ENCODE measurements at places on chromosomes 13 and 19. TPM values are rescaled to one million over a fixed set of nuclear protein-coding genes. Genes with fewer than 3 reads are reported as not detected.

MCEMP1 gene
- not detected for total RNA-seq

DNA sequence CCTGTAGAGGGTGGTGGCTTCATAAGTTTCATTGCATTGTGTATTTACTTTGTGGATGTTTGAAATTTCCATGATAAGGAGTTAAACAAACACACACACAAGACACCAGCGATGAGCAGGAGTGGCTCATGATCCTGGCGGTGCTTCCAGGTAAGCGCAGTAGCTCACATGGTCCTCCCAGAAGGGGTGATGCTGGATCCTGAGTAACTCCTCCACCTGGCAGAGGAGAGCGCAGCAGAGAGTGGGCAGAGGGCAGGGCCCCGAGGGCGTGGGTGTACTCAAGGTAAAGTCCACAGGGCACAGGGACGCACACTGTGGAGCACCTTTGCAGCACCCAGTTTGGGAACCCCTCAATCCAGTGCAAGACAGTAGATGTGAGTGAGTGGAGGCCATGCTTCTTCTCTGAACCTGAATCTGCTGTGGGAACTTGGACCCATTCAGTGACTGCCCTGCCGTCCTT, 54.0 kb downstream of the RFX2 start:
- DNase-seq: peak; percentile 72

- no peak for DNase-seq
These were observed 146.6 kb downstream of the RNF17 start for GRCh38 chr13:24910502-24911132.

- no peak for DNase-seq
These were observed 7.4 kb upstream of the IL4I1 start for GRCh38 chr19:49904136-49904535.

DNA sequence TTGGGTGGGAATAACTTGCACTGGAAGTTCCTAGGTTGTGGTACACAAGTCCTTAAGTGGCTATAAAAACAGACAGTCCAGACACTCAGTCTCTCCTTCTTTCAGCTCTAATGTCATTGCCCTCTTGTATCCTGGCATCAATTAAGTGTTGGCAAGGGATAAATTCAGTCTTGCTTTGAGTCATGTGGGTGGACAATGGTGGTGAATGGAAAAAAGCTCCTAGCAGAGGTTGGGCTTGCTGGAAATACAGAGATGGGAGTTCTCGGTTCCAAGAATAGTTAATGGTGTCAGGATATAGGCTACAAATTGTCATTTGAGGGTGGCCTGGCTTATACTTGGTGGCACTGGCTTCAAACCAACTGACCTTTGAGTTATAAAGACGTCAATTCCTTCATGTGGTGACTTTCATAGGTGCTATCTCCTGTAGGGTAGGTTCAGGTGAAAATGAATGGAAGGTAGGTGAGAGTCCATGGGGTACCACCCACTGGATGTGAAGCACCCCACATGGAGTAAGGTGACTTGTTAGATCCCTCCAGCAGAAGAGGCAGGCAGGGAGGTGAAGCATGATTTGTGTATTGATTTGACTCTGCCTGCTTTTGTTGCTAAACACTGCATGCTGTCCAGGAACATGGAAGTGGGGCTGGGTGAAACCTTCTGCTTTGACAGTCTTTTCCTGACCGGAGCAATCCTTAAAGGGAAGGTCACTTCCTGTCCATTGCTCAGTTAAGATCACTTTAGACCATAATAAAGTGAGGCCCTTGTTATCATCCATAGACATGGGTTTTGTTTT, 102.0 kb downstream of the LACC1 start:
- no peak for DNase-seq

- DNase-seq: peak; percentile 91
These were observed at the start of gene CNN2 for GRCh38 chr19:1025960-1026782. Gene CNN2, plus strand, starts transcription at chr19:1026608. Its CDS starts 54 bp downstream, at chr19:1026662.

SLC46A3 gene
- 111 TPM for total RNA-seq

GRCh38 chr19:28840891-28841290, 372.1 kb downstream of the UQCRFS1 start:
- DNase-seq: no peak

DNA sequence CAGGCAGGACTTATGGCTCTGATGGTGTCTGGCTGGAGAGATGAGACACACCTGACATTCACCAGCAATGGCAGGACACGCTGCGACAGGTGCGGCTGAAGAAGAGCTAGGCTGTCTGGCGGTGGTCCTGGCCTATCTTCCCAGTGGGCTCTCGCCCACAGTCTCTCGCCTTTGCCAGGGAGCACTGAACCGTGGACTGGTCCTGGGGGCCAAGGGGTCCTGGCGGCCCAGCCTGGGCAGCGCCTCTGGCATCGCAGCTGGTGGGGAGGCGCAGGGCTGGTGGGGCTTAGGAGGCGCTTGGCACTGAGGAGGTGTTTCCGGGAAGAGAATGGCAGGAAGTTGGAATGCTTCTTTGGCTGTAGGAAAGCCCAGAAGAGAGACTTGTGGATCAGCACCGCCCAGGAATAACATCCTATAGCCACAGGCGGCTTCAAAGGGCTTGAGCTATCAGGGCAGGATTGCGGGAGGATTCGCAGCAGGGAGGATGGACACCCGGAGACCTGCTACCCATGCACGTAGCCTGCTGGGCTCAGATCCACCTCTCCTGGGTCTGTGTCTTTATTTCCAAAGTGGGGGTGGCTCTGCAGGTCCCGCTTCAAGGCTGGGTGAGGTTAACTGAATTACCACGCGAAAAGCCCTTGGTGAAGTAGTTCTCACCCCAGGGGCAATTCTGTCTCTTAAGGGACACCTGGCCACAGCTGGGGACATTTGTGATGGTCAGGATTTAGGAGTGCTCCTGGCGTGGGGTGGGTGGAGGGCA, 14.6 kb downstream of the KDM4B start:
- DNase-seq: no peak

Data from Peyer's patch (tissue), 4 donors.